ENCODE measurements at places on chromosomes 3 and 15. TPM values are rescaled to one million over a fixed set of nuclear protein-coding genes. Genes with fewer than 3 reads are reported as not detected.

- no peak for DNase-seq
Observed at GRCh38 chr3:166889241-166889640, 490.9 kb downstream of the ZBBX start.

- no peak for DNase-seq
Observed at GRCh38 chr3:151568184-151568583, 107.3 kb upstream of the IGSF10 start.

GRCh38 chr3:32568953-32569352, 1.7 kb downstream of the DYNC1LI1 start:
- DNase-seq, result no peak

GRCh38 chr3:107899990-107900651, 190.7 kb downstream of the CD47 start:
- DNase-seq, result no peak

DNA sequence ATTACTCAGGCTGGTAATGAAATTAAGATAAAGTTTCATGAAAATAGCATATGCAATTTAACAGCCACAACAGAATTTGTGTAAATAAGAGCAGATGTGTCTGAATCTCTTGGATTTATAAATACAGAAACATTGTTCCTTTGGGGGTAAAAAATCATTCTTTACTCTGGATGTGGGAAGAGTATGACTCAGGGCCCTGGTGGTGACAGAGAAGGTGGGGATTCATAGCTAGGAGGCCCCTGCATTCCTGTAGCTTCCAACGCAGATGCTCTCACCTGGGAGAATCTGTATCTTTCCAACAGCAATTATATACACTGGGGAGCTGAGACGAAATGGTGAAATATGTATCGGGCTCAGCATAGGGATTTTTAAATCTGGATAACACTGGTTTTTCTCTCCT, 167.6 kb upstream of the CADPS start:
- no peak for DNase-seq

- no peak for DNase-seq
Observed at GRCh38 chr15:89469426-89470096, 26.8 kb downstream of the RHCG start.

- no peak for DNase-seq
Observed at GRCh38 chr3:178295292-178295912, 240.8 kb upstream of the KCNMB2 start.

DNA sequence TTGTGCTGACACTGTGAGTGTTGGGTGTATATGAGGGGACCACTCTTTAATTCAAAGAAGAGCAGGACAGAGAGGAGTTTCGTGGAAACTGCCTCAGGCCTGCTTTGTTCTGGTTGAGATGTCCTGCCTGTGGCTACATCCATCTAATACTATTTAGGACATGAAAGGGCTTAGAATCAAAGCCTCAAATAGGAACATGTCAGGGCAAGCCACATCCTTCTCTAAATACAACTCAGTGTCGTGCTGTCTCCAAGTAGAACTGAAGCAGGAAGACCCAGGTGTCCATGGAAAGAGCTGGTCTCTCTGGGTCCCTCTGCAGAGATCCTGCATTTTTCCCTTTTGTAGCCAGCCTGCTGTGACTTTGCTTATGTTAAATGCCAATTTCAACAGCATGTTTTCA, 156.2 kb upstream of the UMPS start:
- DNase-seq, result no peak

GRCh38 chr15:59245559-59245958, 38.9 kb downstream of the LDHAL6B start:
- DNase-seq, result no peak

GRCh38 chr3:99246010-99246654, 344.6 kb upstream of the DCBLD2 start:
- DNase-seq, result no peak

- DNase-seq, result no peak
Observed at GRCh38 chr3:171116824-171117395, 90.4 kb upstream of the SLC2A2 start.

- no peak for DNase-seq
Observed at GRCh38 chr3:71528816-71529215, 54.7 kb downstream of the FOXP1 start.

- no peak for DNase-seq
Observed at GRCh38 chr3:10554746-10555145, 49.4 kb upstream of the ATP2B2 start.

The GUCA1C gene
- total RNA-seq, result not detected

The ITPKA gene
- total RNA-seq, result 2.5 TPM

Data from activated CD4-positive, alpha-beta T cell treated with anti-CD3 and anti-CD28 coated beads for 36 hours (primary cell).